ENCODE measurements at places on chromosomes 4 and X.

GRCh38 chr4:17258106-17258505, 253.8 kb downstream of the QDPR start:
- no peak for DNase-seq

DNA sequence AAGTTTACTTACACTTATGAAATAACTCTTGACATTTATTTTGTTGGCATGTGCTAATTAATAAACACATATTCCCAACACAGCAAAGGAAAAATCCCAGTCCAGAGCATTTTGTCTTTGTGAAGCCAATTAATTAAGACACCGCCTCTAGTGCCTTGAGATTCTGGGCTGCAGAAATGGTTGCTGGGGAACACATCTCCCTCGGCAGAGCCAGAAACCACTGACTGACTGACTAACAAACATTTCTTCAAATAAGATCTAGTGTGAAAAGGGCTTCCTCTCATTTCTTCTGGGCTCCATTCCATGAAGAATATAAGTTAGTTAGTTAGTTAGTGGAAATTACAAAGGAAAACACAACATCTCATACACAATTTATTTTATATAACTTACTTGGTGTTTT, 28.4 kb upstream of the NAP1L5 start:
- no peak for DNase-seq

GRCh38 chr4:40228497-40229365, 31.9 kb downstream of the RHOH start:
- no peak for DNase-seq

GRCh38 chrX:21932292-21933002, 8.1 kb upstream of the SMS start:
- DNase-seq = no peak

DNA sequence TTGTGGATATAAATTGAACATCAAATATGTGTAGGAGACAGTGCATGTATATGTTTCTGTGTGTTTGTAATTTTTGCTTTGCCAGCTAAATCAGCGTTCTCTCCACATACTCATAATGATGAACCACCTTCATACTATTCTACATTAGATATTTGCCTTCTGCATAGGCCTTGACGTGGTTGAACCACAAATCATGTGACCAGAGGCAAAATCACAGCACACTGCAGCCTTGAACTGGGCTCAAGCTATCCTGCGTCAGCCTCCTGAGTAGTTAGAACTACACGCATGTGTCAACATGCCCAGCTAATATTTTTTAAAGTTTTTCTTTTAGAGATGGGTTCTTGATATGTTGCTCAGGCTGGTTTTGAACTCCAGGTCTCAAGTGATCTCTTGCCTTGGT, 9.5 kb downstream of the UBQLN2 start:
- DNase-seq = no peak

DNA sequence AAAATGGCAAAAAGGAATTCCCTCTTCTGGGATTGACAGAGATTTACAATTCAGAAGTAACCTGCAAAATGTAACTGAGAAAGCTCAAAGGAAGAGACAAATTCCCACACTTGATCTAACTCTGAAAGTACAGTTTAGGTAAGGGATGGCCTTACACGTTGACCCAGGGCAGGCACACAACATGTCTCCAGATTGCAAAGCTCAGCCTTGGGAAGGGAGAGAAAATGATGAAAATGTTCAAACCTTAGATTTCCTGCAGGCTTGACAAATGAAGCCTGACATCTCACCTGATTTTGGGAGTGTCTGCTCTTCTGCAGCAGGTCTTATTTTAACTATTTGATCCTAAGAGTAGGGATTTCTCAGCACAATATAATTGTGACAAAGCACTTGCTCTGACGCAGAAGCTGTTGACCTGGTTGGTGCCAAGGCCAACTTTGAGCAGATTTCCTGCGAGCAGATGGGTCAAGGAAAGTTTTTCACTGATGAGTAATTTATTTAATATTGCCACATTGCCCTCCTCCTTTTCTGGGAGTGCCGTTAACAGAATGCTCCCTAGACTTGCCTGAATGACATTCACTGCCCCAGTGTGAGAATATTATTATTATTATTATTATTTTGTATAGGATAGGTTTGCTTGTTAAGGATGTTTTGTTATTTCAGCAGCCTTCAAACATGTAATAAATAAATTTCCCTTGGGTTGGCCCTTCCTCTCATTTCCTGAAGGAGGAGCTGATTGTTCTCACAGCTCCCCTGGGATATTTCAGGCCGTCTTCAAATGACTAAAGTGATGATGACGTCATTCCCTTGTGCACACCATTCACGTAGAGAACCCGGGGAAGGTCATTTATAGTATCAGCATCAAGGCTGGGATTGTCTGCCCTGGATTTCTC, 157.1 kb downstream of the VEGFC start:
- no peak for DNase-seq

Measured in GM12892 (cell line).